Activated B cell treated with CpG ODN at 0.5 μM for 24 hours (primary cell): ENCODE measurements at places on chromosomes 1 and 21. TPM values are rescaled to one million over a fixed set of nuclear protein-coding genes. Genes with fewer than 3 reads are reported as not detected.

SLAMF6 gene
- total RNA-seq, result 28.7 and 31.2 TPM in 2 replicates

DNASE2B gene
- not detected in 2 replicates for total RNA-seq

GRCh38 chr1:157829210-157829609 lies 9.3 kb upstream of the FCRL1 start:
- DNase-seq, result no peak
- H3K27ac ChIP-seq, result no peak overlapping the region
- H3K4me1 ChIP-seq, result peaks cover 50% of the 10 kb centered on the region
- no peaks in the 10 kb centered on the region for H3K27me3 ChIP-seq
- no peak overlapping the region for H3K4me3 ChIP-seq
- H3K36me3 ChIP-seq, result no peaks in the 10 kb centered on the region

GRCh38 chr1:153490272-153491051 lies 30.0 kb upstream of the S100A7 start:
- peaks cover 27% of the 10 kb centered on the region for H3K27me3 ChIP-seq
- no peak overlapping the region for H3K4me3 ChIP-seq
- H3K36me3 ChIP-seq, result no peaks in the 10 kb centered on the region
- no peak overlapping the region for H3K27ac ChIP-seq
- peaks cover 8% of the 10 kb centered on the region for H3K4me1 ChIP-seq

GRCh38 chr1:170720661-170721060 lies 56.7 kb downstream of the PRRX1 start:
- peaks cover 2% of the 10 kb centered on the region for H3K27me3 ChIP-seq
- H3K27ac ChIP-seq, result no peak overlapping the region
- H3K4me3 ChIP-seq, result no peak overlapping the region
- no peaks in the 10 kb centered on the region for H3K4me1 ChIP-seq
- no peaks in the 10 kb centered on the region for H3K36me3 ChIP-seq

GRCh38 chr1:235552146-235552716 lies 48.0 kb upstream of the B3GALNT2 start:
- H3K27ac ChIP-seq, result no peak overlapping the region
- no peak overlapping the region for H3K4me3 ChIP-seq
- H3K36me3 ChIP-seq, result no peaks in the 10 kb centered on the region
- no peaks in the 10 kb centered on the region for H3K27me3 ChIP-seq
- DNase-seq, result no peak

BNIPL gene
- 1.00 and 1.2 TPM in 2 replicates for total RNA-seq

DNA sequence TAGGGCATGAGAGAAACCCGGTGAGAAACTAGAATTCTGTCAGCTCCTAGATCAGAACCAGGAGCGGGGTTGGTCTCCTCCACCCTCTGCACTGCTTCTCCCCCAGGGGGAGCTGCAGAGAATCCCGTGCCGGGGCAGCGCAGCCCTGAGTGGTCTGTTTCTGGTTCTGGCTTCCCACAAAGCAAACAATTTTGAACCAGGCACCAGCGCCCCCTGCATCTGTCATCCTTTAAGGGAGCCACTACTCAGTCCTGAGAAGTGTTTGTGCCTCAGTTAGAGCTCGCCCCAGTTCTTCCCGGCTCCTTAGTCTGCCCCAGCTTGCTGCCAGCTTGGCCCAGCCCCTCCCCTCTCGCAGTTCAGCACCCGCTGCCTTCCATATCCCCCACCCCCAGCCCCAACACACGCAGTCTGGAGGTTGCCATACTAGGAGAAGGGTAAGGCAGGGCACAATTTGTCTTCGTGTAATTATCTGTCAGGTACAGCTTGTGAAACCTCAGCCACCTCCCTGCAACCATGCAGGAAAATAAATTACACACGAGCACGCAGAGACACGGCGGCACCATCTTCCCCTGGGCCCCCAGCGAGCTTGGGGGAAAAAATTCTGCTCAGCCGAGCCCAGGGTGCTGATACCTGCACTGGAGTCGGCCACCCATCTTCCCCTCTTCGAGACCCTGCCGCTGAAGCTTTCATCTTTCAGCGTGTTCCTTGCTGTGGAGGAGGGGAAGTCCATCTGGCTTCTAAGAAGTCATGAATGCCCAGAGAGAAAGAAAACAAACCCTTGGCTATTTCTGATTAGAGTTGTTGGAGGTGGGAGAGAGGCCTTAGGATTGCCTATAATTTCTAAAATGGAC lies 62.6 kb upstream of the CD1D start:
- H3K36me3 ChIP-seq, result no peaks in the 10 kb centered on the region
- DNase-seq, result peak; percentile 45
- H3K27ac ChIP-seq, result no peak overlapping the region
- peaks cover 27% of the 10 kb centered on the region for H3K4me1 ChIP-seq

DNA sequence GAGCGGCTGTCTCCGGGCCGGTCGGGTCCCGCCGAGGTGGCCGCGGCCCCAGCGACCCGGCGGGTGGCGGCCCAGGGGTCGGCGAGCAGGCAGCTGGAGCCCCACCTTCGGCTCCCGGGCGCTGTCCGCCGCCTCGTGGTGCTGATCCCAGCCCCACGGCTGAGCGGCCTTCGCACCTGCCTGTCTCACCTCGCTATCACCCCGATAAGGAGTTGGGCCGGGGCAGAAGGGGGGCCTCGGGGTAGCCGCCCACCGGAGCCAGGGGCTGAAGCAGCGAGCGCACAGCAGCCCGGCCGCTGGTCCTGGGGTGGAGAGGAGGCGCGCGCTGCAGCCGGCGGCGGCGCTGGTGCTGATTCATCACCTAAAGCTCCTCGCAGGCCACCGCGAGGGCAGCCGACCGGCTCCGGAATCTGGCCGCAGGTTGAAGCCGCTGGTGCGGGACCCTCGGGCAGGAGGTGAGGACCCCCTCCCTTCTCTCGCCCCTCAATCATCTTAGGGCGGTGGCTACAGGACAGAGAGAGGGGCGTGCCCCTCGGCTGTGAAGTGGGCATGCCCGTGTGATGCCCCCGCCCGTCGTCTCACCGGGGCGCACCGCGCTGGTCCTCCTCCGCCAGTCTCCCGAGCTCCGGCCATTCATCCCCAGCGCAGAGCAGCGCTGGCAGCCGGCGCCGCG lies 575 bp downstream of the TRIM67 start:
- peaks cover 47% of the 10 kb centered on the region for H3K27me3 ChIP-seq
- peaks cover 12% of the 10 kb centered on the region for H3K4me1 ChIP-seq
- no peaks in the 10 kb centered on the region for H3K36me3 ChIP-seq
- H3K4me3 ChIP-seq, result no peak overlapping the region
- DNase-seq, result no peak

SLC30A10 gene
- total RNA-seq, result 0.11 TPM in 1 of 2 replicates, not detected in the other

OLIG2 gene
- total RNA-seq, result not detected in 2 replicates

GRCh38 chr1:102799496-102799895 lies 308.8 kb downstream of the COL11A1 start:
- no peak for DNase-seq
- H3K4me3 ChIP-seq, result no peak overlapping the region
- H3K36me3 ChIP-seq, result no peaks in the 10 kb centered on the region
- no peaks in the 10 kb centered on the region for H3K27me3 ChIP-seq
- H3K27ac ChIP-seq, result no peak overlapping the region

DNA sequence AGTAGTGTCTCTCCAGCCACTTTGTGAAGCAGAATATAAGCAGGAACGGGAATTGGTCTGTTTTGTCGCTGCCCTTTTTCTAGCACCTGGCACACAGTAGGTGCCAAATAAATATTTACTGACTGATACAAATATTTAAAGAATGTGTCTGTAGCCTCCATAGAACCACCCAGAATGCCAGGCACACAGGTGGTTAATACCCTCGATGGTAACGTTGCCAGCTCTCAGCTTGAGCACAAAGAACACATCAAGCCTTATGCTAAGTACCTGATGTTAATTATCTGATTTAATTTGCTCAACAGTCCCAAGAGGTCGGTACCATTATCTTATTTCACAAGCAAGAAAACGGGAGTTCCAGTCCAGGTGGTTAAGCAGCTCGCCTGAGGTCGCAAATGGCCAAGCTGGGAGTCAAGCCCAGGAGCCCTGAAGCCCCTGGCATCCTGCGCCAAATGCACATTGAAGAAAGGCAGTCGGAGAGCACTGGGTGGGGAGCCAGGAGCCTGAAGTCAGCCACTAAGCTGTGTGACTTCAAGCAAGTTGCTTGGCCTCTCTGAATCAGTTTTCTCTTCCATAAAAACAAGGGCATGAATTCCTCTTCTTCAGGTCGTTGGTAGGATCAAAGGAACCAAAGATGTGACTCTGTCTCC lies 26.4 kb downstream of the HSPG2 start:
- H3K4me3 ChIP-seq, result no peak overlapping the region
- DNase-seq, result no peak
- no peak overlapping the region for H3K27ac ChIP-seq
- H3K4me1 ChIP-seq, result peaks cover 15% of the 10 kb centered on the region

RIMS3 gene
- total RNA-seq, result 5.5 and 6.2 TPM in 2 replicates

RGS13 gene
- total RNA-seq, result 0.49 and 0.60 TPM in 2 replicates

DNA sequence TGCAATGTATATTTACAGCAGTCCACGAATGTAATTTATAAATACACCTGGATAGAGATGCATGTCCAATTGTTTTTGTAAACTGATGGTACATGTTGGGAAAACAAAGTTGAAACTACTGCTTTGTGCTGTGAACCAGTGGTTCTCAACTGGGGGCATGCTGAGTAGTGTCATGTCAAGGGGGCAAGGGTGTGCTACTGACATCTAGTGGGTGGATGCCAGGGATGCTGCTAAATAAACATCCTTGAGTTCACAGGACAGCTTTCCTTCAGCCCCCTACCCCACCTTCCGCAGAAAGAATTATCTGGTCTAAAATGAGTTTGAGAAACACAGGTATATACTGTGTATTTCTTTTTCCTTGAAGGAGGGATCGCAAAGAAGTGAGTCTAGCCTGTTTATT lies 95.9 kb downstream of the RASAL2 start:
- no peak overlapping the region for H3K27ac ChIP-seq
- H3K4me1 ChIP-seq, result peaks cover 3% of the 10 kb centered on the region
- no peaks in the 10 kb centered on the region for H3K36me3 ChIP-seq
- H3K4me3 ChIP-seq, result no peak overlapping the region
- no peak for DNase-seq

DNA sequence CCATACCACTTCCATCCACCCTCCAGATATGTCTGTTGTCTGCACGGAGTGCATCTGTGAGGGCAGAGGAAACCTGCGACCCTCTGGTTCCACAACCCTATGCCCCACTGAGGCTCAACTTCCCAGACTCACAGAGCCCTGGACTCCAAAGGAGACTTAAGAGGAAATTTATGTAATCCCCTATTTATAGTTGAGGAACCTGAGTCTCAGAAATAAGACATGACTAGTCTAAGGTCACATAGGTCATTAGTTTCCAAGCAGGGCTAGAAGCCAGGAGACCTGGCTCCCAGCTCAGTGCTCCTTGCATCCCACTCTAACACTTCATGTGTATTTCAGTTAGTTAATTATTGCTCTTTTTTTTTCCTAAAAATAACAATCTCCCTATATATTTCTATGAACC lies 15.7 kb upstream of the LEMD1 start:
- no peaks in the 10 kb centered on the region for H3K36me3 ChIP-seq

SMIM1 gene
- total RNA-seq, result 2.8 and 3.8 TPM in 2 replicates

CELA3A gene
- total RNA-seq, result not detected in 2 replicates

DNA sequence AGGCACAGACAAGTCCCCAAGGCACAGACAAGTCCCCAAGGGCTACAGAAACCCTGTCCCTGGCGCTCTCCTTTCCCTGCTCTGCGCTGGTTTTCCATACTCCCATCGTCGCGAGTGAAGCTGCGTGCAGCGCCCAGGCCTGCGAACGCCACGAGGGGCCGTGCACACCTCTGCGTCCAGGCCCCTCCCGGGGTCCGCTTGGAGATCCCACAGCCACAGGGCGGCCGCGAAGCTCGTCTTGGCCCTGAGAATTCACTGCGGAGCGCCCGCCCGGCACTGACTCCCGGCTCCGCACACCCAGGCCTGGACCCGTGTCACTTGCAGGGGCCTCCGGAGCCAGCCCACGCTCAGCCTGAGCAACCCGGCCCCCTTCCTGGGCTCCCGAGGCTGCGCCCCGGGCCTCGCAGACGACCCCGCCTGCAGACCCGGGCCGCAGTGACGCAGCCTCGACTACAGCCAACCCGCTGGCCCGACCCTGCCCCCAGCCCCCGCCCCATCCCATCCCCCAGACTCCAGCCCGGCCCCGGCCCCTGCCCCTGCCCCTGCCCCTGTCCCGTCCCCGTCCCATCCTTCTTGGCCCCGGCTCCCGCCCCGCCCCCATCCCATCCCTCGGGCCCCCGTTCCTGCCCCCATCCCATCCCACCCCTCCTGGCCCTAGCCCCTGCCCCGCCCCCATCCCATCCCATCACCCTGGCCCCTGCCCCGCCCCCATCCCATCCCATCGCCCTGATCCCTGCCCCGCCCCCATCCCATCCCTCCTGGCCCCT lies 841 bp downstream of the POFUT2 start:
- H3K4me3 ChIP-seq, result peak overlapping the region; percentile 88
- H3K27ac ChIP-seq, result no peak overlapping the region
- peaks cover 34% of the 10 kb centered on the region for H3K36me3 ChIP-seq
- no peaks in the 10 kb centered on the region for H3K27me3 ChIP-seq
- no peak for DNase-seq

TRPM2 gene
- total RNA-seq, result 2.4 and 3.9 TPM in 2 replicates

GRCh38 chr1:110136911-110137310 lies 13.4 kb upstream of the SLC6A17 start:
- H3K36me3 ChIP-seq, result no peaks in the 10 kb centered on the region
- no peak for DNase-seq
- peaks cover 45% of the 10 kb centered on the region for H3K27me3 ChIP-seq
- H3K4me3 ChIP-seq, result no peak overlapping the region

HSD11B1 gene
- not detected in 2 replicates for total RNA-seq

DNA sequence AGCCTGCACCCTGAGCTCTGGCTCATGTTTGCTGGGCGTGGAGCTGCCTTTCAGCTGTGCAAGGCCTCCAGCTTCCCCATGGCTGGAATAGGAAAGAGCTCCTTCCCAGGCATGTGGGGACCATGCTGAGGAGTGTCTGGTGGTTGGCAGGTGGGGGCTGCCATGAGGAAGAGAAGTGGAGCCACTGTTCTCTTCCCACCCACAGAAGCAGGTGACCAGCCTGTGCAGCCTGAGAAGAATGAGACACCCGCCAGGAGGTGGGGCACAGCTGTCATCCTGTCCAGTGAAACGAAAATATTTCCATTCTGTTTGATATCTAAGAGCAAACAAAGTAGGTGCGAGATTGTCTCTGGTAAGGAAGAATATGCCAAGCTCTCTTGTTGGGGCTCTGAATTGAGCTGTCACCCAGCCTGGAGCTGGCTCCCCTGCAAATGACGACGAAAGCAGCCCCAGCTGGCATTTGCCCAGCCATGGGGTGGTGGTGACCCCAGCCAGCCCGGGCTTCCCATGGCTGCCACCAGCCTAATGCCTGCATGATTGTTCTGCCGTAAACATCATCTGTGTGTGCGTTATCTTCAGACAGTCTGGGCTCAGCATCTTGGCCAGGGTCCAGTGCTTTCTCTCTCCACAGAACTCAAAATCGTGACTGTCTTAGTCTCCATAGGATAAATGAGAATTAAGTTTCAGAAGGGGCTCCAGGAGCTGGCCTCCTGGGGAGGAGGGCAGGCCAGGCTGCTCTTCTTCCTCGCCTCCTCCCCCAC lies 429.8 kb upstream of the VAMP3 start:
- DNase-seq, result no peak
- no peaks in the 10 kb centered on the region for H3K27me3 ChIP-seq
- H3K36me3 ChIP-seq, result no peaks in the 10 kb centered on the region
- H3K4me1 ChIP-seq, result no peaks in the 10 kb centered on the region
- no peak overlapping the region for H3K4me3 ChIP-seq
